COR-L47 (cell line): ENCODE measurements at places on chromosomes 16 and 17.
A peak's percentile ranks its signal among the peaks of the same experiment; 100 is the strongest.

- no peak for DNase-seq
Measured at GRCh38 chr16:78920621-78921020, 679.9 kb downstream of the MAF start.

- no peak for DNase-seq
Measured at GRCh38 chr17:38654411-38655398, 20.1 kb downstream of the EPOP start.

- DNase-seq, result peak; percentile 34
Measured at GRCh38 chr16:58628845-58629732, 537 bp downstream of the CNOT1 start.

DNA sequence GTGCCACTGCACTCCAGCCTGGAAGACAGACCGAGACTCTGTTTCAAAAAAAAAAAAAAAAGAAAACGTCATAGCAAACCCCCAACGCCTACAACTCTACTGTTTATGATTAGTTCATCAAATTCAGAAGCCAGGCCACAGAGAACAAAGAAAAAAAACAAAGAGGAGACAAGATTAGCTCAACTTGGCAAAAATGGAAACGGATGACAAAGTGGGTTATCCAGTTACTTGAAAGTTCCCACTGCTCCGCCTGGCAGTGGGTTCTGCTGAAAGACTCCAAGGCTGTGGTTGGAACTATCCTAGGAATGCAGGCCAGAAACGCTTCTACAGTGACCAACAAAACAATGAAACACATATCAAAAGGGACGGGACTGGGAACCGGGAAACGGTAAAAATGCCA lies 53.1 kb downstream of the MRM3 start:
- no peak for DNase-seq

- no peak for DNase-seq
Measured at GRCh38 chr16:56409195-56409594, 16.1 kb downstream of the AMFR start.

GRCh38 chr17:58377093-58377601 lies 25.1 kb upstream of the SUPT4H1 start:
- no peak for DNase-seq

- no peak for DNase-seq
Measured at GRCh38 chr16:67846063-67846319, 742 bp upstream of the NUTF2 start.

GRCh38 chr17:37025847-37026530 lies 77.2 kb downstream of the AATF start:
- DNase-seq, result no peak

DNA sequence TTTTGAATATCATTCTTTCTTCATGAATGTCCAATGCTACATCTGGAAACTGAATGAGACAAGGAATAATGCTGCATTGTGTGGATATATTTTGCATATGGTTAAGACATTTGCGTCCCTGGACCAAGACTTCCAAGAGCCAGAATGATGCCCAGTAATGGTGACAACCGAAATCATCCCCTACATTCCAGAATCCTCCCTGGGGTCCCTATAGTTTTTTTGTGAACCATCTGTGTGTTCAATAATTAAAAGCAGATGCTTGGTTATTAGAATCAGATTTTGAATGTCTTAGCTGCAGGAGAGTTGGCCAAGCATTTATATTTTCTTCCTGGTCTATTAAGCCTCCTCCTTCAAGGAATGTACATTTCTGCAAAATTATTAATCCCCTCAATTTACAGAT lies 426.7 kb upstream of the CDH8 start:
- DNase-seq, result no peak

DNA sequence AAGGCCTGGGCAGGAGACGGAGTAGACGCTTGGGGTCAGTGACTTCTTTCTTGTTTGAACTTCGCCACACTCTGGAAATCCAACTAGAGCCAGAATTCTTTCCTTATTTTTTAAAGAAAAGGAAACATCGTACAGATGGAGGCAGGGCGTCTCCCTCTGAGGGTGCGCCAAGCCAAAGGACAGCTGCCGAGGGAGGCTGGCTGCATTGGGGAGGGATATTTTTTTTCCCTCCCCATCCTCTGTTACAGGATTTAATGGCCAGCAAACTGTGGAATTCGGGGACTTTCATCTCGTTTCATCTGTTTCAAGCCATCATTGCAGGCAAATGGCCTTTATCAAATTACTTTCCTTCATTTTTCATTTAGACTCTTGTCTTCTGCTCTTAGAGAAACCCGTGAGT lies 15.9 kb downstream of the CDK5R1 start:
- no peak for DNase-seq

GRCh38 chr16:1859650-1860049 lies 12.3 kb downstream of the MEIOB start:
- DNase-seq, result no peak

- DNase-seq, result peak; percentile 42
Measured at GRCh38 chr16:11112723-11113348, 143.2 kb downstream of the SOCS1 start.

DNA sequence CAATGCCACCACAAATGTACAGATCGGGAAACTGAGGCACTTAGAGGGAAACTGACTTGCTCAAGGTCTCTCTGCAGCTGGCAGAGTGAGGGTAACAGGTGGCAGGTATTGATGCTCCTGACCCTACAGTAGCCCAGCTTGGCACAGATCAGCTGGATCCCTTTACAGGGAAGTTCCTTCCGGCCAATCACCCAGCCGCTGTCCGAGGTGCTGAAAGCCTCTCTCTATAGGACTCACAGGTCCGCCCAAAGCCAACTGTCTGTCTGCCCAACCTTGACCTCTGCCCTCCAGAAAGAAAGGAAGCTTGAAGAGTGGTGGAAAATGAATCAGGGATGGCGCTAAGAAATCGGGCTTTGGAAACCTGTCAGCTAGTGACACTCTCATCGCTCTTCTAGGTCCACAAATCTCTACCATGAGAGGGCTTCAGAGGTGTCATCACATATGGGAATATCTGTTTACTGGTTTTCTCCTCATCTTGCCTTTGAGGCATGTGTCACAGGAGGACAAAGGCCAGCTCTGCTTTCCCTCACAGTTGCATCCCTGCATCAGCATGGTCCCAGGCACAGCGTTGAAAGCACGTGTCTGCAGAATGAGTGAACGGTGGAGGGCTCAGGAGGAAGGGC lies 246.2 kb downstream of the KATNIP start:
- no peak for DNase-seq

DNA sequence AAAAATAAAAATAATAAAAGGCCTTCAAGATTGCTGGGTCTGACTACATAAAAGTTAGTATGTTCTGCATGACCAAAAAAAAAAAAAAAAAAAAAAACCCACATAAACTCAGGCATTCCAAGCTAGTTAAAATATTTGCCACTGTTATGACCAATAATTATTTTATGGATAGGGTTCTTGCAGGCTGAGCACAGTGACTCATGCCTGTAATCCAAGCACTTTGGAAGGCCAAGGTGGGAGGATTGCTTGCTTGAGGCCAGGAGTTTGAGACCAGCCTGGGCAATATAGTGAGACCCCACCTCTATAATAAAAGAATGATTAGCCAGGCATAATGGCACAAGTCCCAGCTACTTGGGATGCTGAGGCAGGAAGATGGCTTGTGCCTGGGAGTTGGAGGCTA lies 8.1 kb downstream of the SCNN1B start:
- DNase-seq, result no peak

DNA sequence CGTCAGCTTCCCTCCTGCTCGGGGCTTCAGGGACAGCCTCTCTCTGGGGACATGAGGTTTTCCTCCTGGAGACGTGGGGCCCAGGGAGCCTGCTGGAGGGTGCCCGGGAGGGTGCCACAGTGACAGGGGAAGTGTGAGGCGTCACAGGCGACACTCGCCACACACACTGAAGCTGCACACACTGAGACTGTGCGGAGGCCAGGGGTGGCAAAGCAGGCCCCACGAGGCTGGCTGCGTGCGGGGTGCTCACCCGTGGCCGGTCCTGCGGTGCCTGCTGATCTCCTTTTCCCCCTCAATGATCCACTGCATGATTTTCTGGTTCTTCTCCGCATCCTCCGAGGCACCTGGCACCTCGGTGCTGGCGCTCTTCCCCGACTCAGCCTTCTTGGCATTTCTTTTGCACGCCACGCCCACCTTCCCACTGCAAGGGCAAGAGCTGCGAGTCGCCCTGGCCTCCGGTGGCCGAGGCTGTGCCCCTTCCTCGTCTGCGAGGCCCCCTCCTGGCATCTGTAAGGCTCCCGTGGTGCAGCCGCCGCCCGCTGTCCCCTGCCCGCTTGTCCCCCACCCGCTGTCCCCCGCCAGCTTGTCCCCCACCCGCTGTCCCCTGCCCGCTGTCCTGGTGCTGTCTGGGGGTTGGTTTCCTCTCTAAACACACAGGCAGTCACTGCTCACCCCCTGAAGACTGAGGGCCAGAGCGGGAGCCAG lies 14.0 kb downstream of the PDIA2 start:
- DNase-seq, result no peak

GRCh38 chr16:27323781-27324561 lies 10.2 kb downstream of the IL4R start:
- DNase-seq, result no peak

DNA sequence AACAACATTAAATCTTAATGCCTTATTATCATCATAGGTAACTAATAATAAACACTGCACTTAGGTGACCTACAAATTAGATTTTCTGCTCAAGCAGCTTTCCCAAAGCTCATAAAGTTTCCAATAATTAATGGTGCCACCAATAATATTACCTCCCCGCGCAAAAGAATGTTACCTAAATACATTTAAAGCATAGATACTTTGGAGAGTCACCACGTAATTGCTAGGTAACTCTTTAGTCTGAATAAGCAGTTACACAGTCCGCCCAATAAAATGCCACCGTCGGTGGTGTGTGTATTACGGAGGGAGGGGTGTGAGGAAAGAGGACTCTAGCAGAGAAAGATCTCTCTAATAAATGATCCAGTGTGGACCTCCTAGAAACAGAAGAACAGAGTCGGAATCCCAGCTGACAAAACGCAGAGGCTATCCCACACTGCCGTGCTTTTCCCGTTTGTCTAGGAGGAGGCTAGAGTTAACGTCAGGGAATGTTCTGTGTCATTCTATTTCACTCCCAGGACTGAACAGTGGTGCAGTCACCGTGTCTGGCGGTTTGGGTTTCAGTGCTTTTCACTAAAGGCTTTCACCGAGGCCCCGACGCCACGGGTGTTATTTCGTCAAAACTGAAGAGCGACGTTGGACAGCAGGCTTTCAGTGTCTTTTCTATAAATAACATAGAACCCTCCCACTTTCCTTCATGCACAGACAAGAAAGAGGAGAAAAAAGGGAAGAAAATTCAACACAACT lies 630 bp downstream of the RNFT1 start:
- no peak for DNase-seq

GRCh38 chr16:57192720-57193486 lies 6.8 kb downstream of the RSPRY1 start:
- no peak for DNase-seq

DNA sequence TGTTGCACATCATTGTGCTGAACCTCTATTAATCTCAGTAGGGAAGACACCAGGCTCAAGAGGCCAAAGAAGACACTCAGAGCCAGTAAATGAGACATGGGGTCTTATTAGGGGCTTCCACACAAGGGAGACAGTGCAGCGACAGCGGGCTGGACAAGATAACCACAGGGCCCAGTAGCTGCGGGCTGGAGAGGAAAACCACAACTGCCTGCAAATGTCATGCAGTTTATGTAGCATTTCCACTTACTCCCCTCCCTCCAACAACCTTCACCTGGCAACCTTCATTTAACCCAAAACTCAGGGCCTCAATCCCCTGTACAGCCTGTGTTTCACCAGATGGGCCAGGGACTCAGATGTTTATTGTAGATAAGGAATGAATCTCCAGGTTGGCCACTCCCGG lies 185.6 kb downstream of the UTP18 start:
- DNase-seq, result no peak

GRCh38 chr16:65961476-65962143 lies 404.9 kb upstream of the CDH5 start:
- no peak for DNase-seq

GRCh38 chr16:85768199-85768598 lies 17.3 kb upstream of the C16orf74 start:
- DNase-seq, result no peak

GRCh38 chr17:72913142-72913682 lies 179.3 kb downstream of the SLC39A11 start:
- DNase-seq, result no peak

DNA sequence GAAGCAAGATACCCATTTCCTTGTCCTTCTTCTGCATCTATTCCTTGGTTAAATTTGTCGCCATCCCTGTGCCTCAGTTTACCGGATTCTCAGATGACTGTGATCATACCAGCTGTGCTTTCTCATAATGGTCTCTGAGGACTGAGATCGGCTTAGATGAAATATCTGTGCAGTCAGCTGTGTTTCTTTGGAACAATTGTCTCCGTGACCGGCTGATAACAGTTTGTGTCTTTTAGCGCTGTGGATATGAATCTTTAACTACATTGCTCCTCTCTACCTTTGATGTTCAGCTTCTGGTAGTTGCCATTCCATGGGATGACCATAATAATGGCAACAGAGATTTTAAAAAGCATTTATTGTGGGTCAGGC lies 473 bp downstream of the FTO start:
- no peak for DNase-seq

DNA sequence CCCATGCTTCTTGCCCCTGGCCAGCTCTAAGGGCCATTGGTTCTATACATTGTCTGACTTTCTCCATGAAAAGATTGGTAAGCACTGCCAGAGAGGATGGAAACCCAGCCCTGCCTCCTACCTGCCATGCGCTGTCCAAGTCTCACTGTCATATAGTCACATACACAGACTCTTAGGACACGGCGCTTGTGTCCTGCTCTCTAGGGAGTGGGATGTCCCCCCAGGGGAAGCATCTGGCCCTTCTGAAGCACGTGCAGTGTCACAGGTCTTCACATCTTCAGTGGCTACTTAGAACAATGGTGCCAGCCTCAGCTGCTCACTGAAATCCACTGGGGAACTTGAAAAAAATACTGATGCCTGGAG lies 38.7 kb downstream of the MYO18A start:
- DNase-seq, result no peak

GRCh38 chr17:77744066-77744988 lies 214.2 kb upstream of the TNRC6C start:
- no peak for DNase-seq

DNA sequence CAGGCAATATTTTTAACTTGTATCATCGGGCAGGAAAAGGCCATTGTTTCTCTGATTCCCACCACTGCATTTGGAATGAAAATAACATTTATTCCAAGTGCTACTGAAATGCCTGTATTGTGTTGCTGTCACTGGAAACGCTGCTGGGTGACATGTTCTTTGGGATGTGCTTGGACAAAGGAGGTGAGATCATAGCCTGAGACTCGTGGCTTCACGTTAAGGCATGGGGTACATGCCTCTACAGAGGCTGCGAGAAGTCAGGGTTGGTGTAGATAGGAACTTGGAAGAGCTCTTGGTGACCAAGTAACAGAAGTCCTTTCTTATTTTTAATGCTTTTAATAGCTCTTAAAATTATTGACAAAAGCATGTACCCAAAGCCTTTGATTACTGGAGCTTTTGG lies 58.8 kb upstream of the MAF start:
- no peak for DNase-seq

DNA sequence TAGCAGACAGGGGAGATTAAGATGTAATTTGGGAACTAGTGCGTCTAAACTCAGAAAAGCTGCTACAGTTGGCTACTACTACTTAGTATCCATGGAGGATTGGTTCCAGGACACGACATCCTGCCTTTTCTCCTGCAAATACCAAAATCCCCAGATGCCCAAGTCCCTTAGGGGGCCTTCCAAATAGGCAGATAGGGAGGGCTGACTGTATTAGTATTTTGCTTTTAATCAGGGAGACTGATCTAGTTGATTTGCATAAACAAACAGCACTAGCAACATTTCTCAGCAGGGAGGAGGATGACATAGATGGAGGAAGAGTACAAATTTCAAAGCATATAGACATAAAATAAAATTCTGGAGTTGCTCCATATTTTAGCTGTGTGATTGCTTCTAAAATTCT lies 621.6 kb upstream of the GOT2 start:
- DNase-seq, result no peak

- DNase-seq, result no peak
Measured at GRCh38 chr17:69945698-69946185, 129.3 kb upstream of the KCNJ16 start.
